ENCODE measurements at places on chromosomes 4 and X.
A peak's percentile ranks its signal among the peaks of the same experiment; 100 is the strongest.

DNA sequence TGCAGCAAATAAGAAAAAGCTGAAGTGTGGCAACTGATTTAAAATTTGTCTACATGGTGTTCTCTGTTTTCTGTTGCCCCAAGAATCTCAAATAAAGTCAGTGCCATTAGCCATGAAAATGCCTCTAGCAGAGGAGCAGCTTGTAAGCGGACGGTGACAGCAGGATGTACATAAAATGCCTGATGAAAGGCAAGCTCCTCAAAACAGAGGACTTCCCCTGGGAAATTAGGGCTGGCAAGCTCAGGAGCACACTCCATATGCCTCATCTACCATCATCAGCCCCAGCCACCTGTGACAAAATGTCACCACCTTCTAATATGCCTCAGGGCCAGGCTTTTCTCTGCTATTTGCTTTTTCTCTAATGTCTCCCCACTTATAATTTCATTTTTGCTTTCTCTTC, 54.5 kb downstream of the ASB9 start:
- DNase-seq: no peak

GRCh38 chrX:33840176-33840575, 291.9 kb downstream of the FAM47A start:
- DNase-seq: no peak

DNA sequence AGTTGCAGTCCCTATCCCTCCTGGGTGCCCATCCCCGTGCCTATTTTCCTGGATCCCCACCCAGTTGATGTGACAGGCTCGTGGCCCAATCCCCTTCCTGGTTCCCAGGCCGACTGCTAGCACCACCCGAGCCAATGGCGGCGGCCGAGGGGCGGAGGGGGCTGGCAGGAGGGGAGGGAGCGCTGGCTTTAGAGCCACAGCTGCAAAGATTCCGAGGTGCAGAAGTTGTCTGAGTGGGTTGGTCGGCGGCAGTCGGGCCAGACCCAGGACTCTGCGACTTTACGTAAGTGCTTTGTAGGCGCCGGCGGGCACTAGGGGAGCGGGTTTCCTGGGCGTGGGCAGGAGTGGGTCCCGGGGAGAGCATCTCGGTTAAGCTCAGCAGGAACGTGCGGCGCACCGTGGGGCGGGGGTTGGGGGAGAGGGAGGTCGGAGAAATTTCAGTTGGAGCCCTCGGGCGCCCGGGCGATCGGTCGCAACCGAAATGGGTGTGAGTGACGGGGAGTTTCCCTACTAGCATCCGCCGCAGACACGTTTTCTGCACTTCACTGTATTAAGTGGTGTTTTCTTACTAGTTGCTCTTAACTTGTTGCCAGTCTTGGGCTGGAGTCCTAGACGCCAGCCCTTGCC, at the start of gene PLS3:
Gene PLS3, plus strand, starts transcription at position 197 of the 627 bp plus-strand sequence. CDS start 49,077 bp downstream, outside the sequence.
- DNase-seq: peak; percentile 50

DNA sequence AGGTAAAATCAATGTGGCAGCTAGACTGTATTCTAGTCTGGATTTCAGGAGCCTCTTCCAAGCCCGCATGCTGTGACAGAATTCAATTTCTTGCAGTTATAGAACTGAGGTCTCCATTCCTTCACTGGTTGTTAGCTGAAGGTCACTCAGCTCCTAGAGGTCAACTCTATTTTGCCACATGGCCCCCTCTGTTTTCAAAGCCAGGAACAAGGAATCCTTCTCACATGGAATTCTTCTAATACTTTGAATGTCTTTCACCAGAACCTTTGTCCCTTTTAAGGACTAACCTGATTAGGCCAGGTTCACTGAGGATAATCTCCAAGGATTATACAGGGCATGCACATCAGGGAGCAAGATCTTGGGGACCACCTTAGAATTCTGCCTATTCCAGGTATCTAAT, 23.4 kb upstream of the MMRN1 start:
- no peak for DNase-seq

- DNase-seq: no peak
Measured at GRCh38 chrX:107723511-107723910, 52.1 kb downstream of the TSC22D3 start.

DNA sequence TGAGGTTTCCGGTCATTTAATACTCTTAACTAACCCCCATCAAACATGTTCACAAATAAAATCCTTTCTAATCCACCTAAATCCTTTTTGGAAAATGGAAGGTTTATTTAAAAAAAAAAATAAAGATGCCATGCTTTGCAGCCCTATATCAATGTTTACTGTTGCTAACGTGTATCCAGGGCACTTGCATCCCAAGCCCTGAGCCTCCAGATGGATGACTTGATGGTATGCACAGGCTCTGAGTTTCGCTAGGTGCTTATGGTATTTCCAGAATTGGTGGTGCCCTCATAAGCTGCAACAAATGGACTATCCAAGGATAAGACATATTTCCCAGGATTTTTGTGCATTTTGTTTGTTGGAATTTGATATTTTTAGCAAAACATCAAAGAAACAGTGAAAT, 257.7 kb downstream of the PRDM5 start:
- no peak for DNase-seq

- DNase-seq: no peak
Measured at GRCh38 chr4:5609306-5610007, 98.9 kb downstream of the EVC2 start.

DNA sequence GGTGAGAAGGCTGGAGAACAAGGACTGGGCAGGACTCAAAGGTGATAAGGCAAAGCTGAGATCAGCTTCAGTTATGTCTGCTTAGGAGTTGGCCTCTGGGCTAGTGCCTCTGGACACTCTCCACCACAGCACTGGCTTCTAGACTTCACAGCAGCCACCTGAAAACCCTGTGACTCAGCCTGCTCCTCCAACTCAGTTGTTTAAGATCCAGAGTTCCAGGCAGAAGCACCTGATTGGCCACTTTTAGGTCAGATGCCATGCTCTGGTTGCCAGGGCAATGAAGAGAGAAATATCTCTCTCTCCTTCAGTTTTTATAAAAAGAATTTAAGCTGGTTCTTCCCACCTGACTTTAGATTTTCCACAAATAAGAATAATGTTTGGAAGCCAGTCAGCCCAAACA, 47.9 kb upstream of the BLTP1 start:
- DNase-seq: no peak

DNA sequence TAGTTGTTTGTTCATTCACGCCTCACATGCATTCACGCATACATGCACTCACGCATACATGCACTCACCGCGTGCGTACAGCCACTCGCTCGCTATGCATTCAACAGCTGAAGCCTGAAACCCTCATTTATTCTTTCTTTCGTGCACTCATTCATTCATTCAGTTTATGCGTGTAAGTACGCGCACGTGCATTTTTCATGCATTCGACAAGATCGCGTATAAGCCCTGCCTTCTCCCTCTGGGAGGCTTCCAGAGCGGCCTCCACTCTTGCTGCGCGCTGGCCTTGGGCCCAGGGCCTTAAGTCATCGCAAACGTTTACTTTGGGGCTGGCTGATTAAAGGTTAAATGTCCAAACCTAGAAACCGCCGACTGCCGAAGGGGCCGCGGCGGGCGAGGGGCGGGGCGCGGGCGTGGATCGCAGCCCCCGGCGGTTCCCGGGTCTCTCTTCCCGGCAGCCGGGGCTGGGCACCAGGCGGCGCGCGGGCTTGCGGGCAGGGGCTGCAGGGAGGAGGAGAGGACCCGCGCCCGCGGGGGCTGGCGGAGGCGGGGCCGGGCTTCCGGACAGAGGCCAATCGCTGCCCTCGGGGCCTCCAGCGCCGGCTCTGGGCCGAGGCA, at the start of gene GYG2:
Gene GYG2, plus strand, starts transcription at position 587 of the 615 bp plus-strand sequence. CDS start 1,259 bp downstream, outside the sequence.
- no peak for DNase-seq

- DNase-seq: no peak
Measured at GRCh38 chr4:73646117-73646516, 25.9 kb upstream of the RASSF6 start.

- DNase-seq: no peak
Measured at GRCh38 chrX:69027181-69028005, 137.9 kb downstream of the PJA1 start.

- DNase-seq: no peak
Measured at GRCh38 chr4:126427853-126428252, 1113.1 kb downstream of the FAT4 start.

- DNase-seq: no peak
Measured at GRCh38 chr4:5889002-5889696, 3.7 kb downstream of the CRMP1 start.

- no peak for DNase-seq
Measured at GRCh38 chr4:14428125-14428524, 574.2 kb upstream of the CPEB2 start.

- DNase-seq: no peak
Measured at GRCh38 chrX:147679356-147680005, 232.2 kb upstream of the FMR1 start.

DNA sequence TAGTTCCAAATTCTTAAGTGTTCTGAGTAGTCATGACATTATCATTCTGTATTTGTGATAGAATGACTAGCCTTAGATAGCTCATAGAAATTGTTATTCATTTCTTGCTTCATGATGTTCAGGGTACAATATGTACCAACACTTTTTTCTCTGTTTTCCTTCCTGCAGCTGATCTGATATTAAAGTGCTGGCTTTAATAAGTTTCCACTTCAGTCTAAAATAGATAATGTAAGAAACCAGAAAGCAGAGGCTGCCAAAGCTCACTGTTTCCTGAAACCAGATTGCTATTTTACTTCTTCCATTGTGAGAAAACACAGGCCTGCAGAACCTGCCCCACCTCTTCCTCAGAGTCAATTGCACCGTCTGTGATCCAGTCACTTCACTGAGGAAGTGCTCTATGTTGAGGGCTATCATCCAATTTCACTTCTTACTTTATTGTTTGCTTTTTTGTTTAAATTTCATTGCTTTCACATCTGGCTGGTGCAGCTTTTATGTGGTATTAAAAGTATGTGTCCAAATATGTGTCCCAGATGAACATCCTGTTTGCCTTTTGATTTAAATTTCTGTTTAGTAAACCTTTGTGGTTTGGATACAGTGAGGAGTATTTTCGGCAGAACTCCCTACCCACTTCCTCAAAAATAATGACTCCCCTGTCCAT, 652.1 kb downstream of the ANKRD50 start:
- DNase-seq: no peak

DNA sequence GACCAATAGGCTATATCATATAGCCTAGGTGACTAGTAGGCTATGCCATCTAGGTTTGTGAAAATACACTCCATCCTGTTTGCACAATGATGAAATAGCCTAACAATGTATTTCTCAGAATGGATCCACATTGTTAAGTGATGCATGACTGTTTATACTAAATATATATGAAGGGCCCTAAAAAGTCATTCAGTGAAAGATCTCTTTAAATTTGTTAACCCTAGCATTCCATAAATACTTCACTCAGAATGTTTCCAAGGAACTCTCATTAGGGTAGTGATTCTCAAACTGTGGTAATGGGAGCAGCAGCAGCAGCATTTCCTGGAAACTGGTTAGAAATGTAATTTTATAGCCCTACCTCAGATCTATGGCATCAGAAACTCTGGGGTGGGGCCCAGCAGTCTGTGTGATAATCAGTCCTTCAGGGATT, 74.9 kb downstream of the PRRG1 start:
- DNase-seq: no peak
